ENCODE measurements at places on chromosomes 7 and 10.

DNA sequence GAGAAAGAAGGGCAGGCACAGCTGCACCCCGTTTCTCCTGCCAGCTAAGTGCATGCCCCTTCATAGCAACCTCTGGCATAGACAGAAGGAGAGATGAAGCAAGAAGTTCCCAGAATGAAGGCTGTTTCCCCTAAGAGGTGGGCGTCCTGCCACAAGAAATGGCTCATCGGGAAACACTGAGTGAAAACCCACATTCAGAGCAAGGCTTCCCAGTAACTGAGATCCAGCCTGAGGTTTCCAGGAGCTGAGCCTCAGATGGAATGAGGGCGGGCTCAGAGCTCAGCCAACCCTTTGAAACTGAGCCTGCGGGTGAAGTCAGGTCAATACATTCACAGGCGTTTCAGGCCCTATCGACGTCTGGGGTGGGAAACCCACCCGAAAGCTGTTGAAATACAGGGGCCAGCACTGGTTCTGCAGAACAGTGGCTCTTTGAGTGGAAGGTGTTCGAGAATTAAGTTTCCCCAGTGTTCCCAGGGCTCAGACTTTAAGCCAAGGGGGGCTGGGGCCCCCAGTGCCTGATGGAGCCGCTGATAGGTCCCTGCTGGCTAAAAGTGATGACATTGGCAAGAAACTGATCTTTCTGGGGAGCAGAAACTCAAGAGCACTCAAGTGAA lies 510.2 kb downstream of the RPS24 start:
- DNase-seq: no peak

DNA sequence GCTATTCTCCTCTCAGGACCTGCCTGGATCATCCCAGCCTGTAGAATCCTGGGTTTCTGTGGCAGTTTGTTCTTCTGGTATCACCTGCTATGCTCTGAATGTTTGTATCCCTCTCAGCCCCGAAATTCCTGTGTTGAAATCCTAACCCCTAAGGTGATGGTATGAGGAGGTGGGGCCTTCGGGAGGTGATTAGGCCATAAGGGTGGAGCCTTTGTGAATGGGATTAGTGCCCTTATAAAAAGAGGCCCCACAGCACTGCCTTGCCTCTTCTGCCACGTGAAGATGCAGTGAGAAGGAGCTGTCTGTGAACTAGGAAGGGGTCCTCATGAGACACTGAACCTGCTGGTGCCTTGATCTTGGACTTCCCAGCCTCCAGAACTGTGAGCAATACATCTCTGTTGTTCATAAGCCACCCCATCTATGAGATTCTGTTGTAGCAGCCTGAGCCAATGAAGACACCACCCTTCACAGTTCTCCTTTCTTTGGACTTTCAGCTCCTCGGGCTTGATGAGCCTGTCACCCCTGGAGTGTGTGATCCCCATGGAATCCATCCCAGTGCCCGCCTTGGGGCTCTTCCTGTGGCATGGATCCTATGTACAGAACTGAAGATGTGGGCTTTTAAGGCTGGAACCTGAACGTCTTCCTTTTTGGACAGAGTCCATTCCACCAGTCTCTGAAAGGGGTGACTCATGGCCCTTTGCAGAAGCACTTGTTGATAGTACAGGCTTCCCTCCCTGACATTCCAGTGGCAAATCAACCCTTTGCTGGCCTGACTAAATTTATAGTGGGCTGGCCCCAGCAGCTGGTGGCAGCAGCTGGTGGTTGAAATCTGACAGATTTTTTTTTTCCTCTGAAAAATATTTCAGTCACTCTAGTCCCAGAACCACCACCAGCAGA lies 138.0 kb downstream of the TACC2 start:
- no peak for DNase-seq

- DNase-seq: no peak
Measured at GRCh38 chr10:87657371-87657770, 2.3 kb upstream of the PAPSS2 start.

DNA sequence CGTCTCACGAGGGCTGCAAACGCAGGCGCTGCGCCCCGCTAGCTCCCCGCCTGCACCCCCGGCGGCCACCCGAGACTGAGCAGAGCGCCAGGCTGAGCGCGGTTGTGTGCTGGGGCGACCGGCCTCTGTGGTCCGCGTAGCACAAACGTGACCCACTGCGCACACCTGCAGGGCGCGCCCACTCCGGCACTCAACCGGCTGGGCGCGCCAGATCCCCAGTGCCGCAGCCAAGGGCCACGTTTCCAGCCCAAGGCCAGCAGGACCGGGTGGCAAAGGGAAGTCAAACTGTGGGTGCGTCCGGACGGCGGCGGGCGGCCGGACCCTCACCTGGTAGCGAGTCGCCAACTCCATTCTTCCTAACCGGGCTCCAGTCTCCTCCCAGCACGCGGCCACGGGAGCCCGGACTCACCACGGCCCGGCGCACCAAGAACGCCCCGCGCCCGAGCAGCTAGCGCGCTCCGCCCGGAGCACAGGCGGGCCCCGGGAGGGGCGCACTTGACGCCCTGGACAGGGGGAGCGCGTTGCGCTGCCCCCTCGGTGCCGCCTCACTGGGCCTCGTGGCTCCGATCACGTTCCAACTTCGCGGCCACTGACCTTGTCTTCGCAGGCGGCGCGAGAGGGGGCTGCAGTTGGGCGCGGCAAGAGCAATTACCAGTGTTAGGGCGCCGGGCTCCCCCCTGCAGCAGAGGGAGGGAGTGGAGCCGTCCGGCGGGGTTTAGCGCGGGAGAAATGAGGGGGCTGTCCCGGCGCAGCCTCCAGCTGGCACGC lies at the start of gene CDCA7L:
Gene CDCA7L (minus strand): TSS at position 446 of the 768 bp plus-strand sequence. CDS start 95 bp downstream, at position 351.
- peak; percentile 92 for DNase-seq

- peak; percentile 32 for DNase-seq
Measured at GRCh38 chr10:77603534-77603927, 34.1 kb downstream of the KCNMA1 start.

- no peak for DNase-seq
Measured at GRCh38 chr10:13399236-13399635, 51.1 kb upstream of the SEPHS1 start.

DNA sequence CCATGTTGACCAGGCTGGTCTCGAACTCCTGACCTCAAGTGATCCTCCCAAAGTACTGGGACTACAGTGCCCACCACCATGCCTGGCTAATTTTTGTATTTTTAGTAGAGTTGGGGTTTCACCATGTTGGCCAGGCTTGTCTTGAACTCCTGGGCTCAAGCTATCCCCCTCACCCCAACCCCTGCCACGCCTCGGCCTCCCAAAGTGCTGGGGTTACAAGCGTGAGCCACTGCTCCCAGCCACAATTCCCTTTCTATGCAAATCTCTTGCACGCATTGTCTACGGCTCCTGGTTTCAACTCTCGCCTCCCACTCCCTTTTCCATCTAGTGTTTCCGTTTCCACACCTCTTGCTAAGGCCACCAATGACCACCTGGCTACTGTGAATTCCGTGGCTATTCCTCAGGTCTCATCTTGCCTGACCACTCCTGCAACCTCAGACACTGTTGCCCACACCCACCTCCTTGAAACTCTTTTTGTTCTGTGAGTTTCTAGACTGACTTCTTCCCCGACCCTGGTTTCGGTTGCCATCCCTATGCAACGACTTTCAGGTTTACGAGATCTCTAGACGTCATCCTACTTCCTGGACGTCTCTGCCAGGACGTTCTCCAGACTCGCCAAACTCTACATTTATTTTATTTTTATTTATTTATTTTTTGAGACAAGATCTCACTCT lies 3.4 kb downstream of the CLDN3 start:
- no peak for DNase-seq

DNA sequence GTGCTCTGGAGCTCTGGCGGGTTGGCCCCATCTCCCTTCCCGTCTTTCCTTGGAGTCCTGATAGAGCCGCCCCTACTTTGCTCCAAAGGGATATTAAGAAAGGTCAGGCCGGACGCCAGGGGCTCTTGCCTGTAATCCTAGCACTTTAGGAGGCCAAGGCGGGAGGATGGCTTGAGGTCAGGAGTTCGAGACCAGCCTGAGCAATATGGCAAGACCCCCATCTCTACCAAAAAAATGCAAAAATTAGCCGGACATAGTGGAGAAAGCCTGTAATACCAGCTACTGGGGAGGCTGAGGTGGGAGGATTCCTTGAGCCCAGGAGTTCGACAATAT lies 313 bp upstream of the MLXIPL start:
- DNase-seq: no peak

- DNase-seq: no peak
Measured at GRCh38 chr10:1299041-1299726, 243.0 kb downstream of the WDR37 start.

DNA sequence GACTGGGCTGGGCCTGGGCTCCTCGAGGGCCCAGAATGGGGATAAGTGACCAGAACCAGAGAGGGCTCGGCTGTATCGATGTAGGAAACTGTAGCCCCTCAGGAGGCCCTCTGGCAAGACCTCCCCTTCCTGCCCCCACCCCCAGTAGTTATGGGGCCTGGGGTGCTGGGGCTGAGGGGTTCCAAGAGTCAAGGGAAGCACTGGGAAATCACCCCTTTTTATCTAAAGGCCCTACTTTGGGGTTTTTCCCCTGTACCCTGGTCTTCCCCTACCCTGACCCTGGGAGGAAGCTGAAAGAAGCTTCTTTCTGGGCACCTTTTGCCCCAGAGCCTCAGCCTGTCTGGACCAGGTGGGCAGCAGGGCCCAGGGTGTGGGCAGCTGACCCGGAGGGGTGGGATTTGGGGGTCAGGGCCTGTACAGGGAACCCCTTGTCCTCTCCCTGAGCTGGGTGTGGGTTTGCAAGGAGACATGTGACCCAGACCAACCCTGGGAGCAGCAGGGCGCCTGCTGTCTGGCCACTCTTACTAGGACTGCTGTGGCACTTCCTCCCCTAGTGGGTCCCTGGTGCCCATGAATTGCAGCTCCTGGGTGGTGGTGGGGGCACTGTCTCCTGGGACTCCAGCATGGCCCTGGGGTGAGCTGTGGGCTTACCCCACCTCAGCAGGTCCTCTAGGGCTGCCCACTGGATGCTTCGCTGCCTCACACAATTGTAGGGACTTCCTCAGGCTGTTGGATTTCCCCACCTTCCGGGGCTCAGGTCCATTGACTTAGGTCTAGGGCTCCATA lies 1.5 kb downstream of the IRF5 start:
- DNase-seq: no peak

DNA sequence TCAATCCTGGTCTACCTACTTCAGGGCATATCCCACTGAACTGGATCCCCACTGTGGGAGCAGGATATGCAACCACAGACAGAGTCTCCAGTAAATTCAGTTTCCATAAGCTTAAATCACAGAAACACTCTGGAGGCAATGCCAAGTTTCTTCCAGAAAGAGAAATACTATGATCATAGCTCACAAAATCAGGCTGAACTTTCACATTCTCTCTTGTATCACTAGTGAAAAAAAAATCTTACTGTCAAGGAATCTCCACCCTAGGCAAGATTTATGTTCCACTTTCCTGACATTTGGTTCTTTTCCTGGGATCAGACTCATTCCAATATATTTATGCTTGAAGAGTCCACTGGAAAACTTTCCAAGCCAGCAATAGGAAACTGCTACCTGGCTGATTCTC lies 749.0 kb downstream of the SUGCT start:
- DNase-seq: no peak

GRCh38 chr7:143882604-143883078 lies 19.3 kb downstream of the TCAF1 start:
- DNase-seq: no peak

GRCh38 chr7:386385-386784 lies 96.4 kb downstream of the FOXL3 start:
- no peak for DNase-seq

- DNase-seq: no peak
Measured at GRCh38 chr10:13066527-13066926, 33.4 kb upstream of the OPTN start.

DNA sequence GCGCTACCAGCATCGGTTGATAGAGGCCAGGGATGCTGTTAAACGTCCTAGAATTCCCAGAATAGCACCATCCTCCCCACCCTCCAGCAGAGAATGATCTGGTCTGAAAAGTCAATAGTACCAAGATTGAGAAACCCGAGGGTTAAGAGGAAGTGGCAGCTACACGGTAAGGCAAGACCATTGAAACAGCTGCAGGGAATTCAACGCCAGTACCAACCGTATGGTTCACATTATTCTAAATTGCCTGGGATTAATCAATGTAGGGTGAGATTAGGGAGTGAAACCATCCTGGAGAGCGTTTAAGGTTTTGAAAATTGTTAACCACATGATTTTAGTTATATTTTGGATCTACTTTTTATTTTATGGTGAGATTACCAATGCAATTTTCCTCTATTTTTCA lies 352.2 kb downstream of the PRPF18 start:
- DNase-seq: no peak

DNA sequence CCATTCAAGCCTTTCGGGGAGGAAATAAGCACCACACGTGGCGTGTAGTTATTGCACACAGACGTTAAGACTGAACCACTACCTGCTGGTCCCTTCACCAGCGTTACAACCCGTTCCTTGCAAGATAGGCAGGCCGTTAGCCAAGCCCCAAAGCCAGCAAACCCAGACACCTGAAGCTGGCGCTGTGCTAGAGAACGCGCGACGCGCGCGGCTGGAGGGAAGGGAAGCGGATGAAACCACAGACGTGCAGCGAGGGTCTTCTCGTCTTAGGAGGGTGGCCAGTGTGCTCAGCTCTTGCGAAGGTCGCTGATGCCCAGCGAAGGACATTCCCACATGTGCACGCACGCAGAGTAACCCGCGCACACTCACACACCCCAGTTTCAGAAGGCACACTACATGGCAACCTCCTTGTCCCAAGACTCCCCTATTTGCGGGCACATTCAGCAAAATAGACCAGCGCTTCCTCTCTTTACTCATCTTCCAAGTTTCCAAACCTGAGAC lies 980 bp downstream of the TMEM26 start:
- no peak for DNase-seq

DNA sequence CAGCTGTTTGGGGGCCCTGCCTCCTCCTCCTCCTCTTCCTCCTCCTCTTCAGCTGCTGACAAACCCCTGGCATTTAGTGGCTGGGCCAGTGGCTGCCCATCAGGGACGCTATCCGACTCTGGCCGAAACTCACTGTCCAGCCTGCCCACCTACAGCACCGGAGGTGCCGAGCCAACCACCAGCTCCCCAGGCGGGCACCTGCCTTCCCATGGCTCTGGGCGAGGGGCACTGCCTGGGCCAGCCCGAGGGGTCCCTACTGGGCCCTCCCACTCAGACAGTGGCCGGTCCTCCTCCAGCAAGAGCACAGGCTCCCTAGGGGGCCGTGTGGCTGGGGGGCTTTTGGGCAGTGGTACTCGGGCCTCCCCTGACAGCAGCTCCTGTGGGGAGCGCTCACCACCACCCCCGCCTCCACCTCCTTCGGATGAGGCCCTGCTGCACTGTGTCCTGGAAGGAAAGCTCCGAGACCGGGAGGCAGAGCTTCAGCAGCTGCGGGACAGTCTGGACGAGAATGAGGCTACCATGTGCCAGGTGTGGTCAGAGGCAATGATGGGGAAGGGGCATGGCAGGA lies 4.1 kb downstream of the LZTS2 start:
- no peak for DNase-seq

GRCh38 chr10:10845185-10845584 lies 172.5 kb upstream of the CELF2 start:
- DNase-seq: no peak

GRCh38 chr7:151185762-151186639 lies 1.0 kb downstream of the ASB10 start:
- DNase-seq: no peak

GRCh38 chr7:97842006-97842405 lies 30.2 kb downstream of the ASNS start:
- no peak for DNase-seq
